ENCODE measurements at places on chromosomes 11 and 22. TPM values are rescaled to one million over a fixed set of nuclear protein-coding genes. Genes with fewer than 3 reads are reported as not detected.

DNA sequence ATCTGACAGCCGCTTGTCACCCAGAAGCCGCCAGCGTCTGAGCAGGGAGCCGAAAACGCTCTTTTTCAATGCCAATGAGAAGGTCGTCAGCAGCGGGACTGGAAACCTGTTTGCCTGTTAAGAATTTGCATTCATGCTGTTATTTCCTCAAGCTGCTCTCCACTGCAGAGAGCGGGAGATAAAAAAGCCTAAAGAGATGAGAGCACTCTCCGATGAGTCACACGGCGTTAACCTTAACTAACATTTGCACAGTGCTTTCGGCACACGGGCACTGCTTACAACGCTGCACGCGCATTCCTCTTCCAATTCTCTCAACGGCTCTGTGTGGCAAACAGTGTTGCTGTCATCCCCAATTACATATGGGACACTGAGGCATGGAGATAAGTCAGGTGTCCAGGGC, 40.0 kb upstream of the RTL6 start:
- no peak for DNase-seq

GRCh38 chr11:100528872-100529416, 158.1 kb upstream of the ARHGAP42 start:
- no peak for DNase-seq

DNA sequence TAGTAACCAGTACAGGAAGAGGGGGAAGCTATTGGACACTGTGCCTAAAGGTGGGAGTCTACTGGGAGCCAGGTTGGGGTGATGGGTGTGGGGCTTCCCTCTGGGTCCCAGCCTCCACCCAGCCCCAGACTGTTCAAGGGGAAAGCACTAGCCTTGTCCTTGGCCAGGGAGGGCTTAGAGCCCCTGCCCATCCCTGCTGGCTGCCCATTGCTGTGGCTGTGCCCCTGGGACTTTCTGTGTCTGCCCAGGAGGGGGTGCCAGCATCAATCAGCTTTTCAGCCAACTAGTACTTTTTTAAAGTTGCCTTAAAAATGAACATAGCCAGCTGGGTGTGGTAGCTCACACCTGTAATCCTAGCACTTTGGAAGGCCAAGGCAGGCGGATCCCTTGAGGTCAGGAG, 19.9 kb downstream of the INCENP start:
- no peak for DNase-seq

DNA sequence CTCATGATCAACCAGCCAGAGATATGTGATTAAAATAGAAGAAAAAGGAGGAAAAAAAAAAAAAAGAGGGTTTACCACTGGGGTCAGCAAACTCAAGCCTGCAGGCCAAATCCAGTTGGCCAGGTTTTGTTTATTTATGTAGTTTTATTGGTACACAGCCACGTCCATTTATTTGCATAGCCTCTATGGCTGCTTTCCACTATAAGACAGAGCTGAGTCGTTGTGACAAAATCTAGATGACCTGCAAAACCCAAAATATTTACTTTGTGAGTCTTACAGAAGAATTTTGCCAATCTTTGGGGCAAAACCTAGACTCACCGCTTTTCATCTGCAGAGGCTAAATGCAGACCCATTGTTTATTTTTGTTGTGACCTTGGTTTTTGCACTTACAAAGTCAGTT, 87.1 kb downstream of the TENM4 start:
- no peak for DNase-seq

DNA sequence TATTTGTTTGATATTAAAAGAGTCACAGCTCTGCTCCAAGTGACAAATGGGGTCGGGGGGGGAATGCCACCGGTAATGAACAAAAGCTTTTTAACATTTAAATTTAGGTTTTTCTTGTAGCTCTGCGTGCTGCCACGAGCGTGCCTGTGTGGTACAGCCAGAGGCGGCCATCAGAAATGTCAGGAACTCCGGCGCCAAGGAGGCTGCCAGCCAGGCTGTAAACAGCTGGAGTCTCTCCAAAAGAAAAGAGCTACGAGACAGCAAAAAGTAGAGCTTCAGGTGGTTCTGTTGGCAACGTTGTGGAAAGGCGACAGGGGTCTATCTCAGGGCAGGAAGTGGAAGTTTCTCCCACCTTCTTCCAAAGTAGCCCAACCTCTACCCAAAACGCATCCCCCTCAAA, 532.8 kb downstream of the OPCML start:
- DNase-seq: no peak

- DNase-seq: no peak
Measured at GRCh38 chr11:40129266-40129665, 1330.2 kb downstream of the LRRC4C start.

DNA sequence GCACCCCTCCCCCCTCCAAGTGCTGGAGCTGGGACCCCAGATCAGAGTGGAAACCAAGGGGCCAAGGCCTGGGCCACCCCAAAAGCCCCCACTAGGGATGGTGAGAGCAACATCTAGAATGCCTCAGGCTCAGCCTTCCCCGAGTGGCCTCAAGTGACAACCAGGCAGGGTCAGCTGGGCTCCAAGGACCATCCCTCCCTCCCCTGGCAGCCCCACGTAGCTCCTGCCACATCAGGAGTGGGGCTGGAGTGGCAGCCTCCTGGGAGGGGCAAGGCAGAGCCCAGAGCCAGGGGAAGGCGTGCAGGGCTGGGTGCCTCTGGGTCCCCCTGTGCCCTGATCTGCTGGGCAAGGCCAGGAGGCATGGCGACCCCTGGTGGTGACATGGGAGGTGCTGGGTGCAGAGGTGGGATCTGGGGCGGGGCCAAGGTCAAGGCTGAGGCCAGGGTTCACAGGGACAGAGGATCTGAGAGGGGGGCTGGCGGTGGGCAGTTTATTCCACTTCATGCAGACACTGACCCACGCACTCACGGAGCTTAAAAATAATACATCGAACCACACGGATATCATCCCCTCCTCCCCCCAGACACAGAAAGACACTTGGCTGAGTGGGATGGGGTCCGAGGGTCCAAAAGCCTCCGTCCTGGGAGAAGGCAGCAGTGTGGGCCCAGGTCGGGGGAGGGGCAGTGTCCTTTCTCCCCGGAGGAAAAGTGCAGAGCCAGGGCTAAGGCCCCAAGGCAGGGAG, 15.8 kb upstream of the EHD1 start:
- DNase-seq: peak; percentile 95

DNA sequence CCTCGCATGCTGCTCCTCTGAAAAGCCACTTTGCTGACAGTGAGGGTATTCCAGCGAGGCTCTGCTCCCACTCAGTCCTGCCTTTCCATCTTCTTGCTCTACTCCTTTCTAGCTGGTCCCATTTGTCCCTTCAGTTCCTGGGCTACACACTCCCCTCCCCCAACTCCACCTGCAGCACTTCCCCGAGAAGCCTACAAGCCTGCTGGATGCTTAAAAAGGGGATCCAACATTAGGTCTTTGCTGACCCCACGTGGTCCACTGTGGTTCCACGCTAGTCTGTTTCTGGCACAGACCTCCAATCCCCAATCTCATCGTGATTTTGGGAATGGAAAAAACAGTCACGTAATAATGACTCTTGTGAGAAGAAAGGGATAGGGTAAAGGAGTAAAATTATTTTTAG, 121.6 kb upstream of the SNX19 start:
- DNase-seq: no peak

- no peak for DNase-seq
Measured at GRCh38 chr11:88383447-88383846, 45.9 kb upstream of the CTSC start.

DNA sequence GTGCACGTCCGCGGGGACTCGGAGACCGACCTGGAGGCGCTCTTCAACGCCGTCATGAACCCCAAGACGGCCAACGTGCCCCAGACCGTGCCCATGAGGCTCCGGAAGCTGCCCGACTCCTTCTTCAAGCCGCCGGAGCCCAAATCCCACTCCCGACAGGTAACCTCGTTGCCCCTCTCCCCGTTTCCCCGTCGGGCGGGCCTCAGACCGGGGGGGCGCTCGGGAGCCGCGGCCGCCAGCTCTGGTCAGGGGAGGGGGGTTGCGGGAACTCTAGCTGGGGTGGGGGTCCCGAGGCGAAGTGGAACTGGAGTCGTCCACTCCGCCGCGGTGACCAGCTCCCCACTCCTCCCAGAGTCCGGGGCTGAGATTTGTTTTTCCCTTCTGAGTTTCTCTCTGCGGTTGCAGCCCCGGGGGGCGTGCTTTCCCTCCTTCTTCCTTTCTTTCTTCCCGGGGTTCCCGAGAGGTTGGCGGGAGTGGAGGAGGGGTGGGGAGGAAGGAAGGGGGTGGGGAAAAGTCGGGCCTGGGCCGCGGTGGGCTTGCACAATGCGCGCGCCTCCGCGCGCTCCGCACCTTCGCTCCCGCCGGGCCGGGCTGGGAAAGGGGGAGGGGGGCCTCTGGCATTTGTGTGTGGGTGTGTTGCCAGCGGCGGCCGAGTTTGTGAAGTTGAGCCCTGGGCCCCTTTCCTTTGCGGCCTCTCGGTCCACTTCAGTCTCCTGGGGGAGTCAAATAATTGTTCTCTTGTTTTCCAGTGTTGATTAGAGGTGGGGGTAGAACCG, 952 bp downstream of the YAP1 start:
- DNase-seq: peak; percentile 71

DNA sequence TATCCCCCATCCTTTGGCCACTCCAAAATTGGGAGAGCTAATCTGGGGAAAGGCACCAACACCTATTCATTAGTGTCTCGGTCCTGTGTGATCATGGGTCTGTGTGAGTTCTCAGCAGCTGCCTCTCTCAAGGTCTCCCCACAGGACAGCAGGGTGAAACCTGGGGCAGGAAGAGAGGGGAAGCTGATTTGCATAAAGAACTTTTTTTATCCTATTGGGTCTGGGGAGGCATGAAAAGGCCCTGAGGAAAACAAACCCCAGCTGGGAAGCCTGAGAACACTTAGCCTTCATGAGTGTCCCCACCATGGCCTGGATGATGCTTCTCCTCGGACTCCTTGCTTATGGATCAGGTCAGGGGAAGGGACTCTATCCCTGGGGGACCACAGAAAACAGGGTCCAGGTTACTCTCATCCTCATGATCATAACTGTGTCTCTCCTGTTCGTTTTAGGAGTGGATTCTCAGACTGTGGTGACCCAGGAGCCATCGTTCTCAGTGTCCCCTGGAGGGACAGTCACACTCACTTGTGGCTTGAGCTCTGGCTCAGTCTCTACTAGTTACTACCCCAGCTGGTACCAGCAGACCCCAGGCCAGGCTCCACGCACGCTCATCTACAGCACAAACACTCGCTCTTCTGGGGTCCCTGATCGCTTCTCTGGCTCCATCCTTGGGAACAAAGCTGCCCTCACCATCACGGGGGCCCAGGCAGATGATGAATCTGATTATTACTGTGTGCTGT, 116.0 kb upstream of the TOP3B start:
- DNase-seq: no peak

DNA sequence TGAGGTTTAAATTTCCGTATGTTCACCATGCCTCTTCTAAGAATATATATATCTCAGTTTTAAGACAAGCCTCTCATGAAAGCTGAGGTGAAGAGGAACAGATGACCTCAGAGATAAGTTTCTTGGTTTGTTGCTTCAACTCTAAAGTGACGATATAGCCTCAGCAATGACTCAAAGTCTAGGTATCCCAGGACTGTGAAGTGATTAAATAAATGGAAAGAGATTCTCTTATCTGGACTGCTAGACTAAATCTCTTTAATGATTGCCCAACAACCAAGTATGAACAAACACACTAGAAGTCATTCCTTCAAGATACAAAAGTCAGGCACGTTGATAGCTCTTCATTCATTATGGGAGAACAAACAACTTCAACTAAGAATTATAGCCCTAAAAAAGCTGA, 15.3 kb downstream of the CADM1 start:
- DNase-seq: no peak

GRCh38 chr22:48923996-48924395, 903.7 kb downstream of the BRD1 start:
- no peak for DNase-seq

GRCh38 chr11:67407688-67408163, 3.8 kb downstream of the TBC1D10C start:
- no peak for DNase-seq

- DNase-seq: no peak
Measured at GRCh38 chr22:26941896-26942636, 284.7 kb downstream of the MIAT start.

DNA sequence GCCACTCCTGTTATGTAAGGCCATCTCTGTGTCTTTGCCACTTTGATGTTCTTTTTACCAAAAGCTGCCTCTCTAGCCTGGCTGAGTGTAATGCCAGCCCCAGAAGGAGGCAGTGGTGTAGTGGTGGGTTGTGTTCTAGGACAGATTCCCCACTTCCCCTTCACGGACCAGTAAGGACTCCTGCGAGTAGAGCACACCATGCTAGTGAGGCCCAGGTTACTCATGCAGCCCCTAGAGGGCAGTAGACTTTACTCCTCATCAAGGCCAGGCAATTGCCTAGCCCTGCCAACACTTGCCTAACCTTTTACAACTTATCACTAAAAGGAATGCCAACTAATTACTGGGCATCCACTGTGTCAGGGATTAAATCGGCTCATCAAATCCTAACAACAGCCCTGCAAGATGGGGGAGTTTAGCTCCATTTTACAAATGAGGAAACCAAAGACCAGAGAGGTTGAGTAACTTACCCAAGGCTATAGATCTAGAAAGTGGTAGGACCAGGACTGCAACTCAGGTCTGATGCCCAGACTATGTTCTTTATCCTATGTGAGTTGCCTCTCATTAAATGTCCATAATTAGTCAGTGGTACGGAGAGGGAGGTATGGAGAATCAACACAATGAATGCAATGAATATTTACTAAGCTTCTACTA, 75.3 kb downstream of the APIP start:
- DNase-seq: peak; percentile 58

GRCh38 chr22:39128508-39128907, 24.0 kb downstream of the CBX7 start:
- DNase-seq: no peak

DNA sequence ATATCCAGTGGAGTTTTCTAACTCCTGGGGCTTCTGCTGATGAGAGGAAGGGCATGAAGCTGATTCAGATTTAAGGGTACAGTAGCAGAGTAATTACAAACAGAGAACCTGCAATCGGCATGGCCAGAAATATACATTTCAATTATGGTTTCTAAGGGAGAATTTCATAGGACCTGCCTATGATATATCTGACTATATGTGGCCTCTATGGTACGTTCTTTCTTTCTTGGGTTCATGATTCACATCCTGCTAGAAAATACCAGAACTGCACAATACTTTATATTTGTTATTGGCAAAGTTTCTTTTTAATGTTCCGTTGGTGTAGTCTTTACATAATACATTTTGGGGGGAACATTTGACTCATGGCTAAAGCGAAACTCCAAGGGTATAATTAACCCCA, 63.1 kb upstream of the TTC12 start:
- DNase-seq: no peak

- DNase-seq: no peak
Measured at GRCh38 chr11:88188251-88188931, 13.1 kb upstream of the RAB38 start.

- peak; percentile 45 for DNase-seq
Measured at GRCh38 chr11:15471048-15471894, 356.5 kb downstream of the INSC start.

The SEPTIN3 gene
- total RNA-seq: 0.68 TPM

The OR4X2 gene
- not detected for total RNA-seq

The SLC17A6 gene
- total RNA-seq: not detected

The UPK2 gene
- total RNA-seq: not detected

The UPB1 gene
- total RNA-seq: not detected

The KCNJ1 gene
- total RNA-seq: not detected

The UCP3 gene
- total RNA-seq: 4.1 TPM

The TAGLN gene
- total RNA-seq: 1,486 TPM

The FBLN1 gene
- total RNA-seq: 84.8 TPM
